ENCODE measurements at places on chromosomes 2 and 18.
A peak's percentile ranks its signal among the peaks of the same experiment; 100 is the strongest.

DNA sequence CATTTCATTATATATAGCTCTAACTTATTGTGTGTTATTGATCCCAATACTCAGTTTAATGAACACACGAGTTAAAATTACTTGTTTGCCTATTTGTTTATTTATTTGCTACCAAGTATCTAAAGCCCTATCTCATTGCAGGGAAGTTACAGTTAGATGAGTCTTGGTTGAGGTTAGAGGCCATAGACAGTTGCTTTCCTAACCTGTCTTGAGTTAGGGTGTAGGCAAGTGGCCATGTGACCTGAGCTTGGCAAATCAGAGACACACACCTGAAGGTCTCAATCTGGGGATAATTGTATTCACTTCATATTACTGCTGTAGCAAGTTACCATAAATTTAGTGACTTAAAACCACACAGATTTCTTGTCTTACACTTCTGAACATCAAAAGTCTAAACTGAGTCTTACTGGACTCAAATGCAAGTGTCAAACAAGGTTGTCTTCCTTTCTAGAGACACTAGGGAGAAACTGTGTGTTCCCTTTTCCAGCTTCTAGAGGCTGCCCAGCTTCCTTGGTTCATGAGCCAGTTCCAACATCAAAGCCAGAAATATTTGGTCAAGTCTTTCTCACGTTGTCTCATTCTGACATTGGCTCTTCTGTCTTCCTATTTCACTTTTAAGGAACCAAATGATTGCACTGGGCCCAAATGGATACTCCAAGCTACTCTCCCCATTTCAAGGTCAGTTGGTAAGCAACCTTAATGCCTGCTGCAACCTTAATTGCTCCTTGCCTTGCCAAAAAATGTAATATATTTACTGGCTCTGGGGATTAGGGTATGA lies 39.7 kb downstream of the COL3A1 start:
- DNase-seq, result no peak

GRCh38 chr18:75204269-75204731 lies 4.6 kb downstream of the PTGR3 start:
- no peak for DNase-seq

- DNase-seq, result no peak
Observed at GRCh38 chr2:239372835-239373234, 28.0 kb downstream of the HDAC4 start.

DNA sequence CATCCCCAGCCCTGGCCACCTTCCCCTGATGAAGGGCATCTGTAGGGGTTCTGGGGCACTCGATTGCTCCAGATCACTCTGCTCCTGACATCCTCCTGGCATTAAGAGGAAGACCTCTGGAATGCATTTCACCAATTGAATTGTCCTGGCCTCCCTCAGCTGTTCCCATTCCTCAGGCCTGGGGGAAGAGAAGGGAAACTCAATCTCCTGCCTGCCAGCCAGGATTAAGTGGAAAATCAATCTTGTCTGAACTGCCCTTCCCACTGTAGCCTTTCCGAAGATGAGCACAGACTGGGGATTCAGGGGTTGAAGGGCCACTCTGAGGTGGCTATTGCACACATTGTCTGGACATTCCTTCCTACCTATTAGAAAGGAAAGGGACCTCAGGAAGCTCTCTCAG lies 99.8 kb downstream of the ALK start:
- no peak for DNase-seq

DNA sequence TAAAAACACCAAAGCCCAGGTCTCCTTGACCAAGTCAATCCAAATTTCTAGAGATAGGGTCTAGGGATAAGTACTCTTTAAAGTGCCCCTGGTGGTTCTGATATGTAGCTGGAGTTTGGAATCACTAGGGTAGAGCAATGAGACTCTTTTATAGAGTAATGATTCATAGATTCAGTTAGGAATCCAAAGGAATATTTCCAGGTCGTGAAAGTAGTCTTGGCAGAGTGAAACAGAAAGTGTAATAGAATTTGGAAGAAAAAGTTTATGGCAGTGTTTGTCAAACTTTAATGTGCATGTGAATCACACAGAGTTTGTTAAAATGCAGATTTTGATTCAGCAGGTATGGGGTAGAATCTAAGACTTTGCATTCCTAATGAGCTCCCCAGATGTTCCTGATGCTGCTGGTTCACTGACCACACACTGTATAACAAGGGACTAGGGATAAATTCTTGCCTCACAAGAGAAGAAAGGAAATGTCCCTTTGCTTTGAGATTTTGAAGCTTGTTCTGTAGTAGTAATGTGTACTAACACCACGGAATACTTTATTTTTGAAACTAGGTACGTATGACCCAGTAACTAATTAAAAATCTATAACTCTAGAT lies 1.8 kb downstream of the UPP2 start:
- no peak for DNase-seq

DNA sequence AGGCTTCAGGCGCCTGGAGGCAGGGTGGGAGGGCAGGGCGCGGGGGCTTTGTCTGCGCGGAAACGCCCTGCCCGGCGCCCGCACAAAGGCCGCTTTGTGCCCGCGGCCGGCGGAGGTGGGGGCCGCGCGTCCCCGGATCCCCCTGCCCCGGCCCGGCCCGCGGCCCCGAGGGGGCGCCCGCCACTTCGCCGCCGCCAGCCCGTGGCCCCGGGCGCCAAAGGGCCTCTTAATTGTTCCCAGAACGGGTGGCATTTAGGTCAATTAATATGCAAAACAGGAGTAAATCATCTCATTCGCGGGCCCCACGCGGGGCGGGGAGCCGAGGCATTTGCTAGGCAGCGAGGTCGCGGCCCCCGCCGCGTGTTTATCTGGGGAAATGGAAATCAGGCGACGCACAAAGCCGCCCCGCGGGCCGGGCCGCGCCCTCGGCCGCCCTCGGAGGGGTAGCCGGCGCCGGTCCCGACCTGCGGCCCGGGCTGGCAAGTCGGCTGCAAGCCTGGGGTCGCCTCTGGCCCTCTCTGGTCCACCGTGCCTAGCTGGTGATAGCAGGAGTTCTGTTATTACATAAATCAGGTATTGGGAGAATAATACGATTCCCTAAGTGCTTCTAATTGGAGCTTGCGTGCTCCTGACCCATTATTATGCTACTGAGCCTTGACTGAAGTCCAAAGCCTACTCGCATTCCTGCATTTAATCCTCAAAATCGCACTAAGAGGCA lies 148.2 kb upstream of the GLI2 start:
- peak; percentile 42 for DNase-seq

GRCh38 chr2:177282181-177282641 lies 17.7 kb upstream of the NFE2L2 start:
- DNase-seq, result no peak

DNA sequence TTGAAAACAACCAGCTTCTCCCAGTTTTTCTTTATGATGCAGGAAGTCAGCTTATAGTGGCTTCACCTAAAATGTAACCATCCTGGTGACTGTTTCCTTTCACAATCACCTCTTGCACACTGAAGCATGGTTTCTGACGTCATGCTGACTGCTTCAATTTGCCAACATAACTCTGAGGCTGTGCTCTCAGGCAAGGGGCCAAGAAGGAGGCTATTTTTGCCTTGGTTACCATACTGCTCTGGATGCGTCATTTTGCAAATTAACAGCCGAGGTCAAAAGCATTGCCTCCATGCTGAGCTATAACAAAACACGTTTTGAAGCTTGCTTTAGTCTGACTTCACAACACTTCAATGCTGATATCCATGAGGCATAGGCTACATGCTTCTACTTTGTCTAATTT lies 397.8 kb downstream of the METTL4 start:
- no peak for DNase-seq

- DNase-seq, result no peak
Observed at GRCh38 chr2:7721413-7721995, 804.3 kb downstream of the RNF144A start.

GRCh38 chr2:73828389-73828817 lies 358 bp upstream of the STAMBP start:
- no peak for DNase-seq

DNA sequence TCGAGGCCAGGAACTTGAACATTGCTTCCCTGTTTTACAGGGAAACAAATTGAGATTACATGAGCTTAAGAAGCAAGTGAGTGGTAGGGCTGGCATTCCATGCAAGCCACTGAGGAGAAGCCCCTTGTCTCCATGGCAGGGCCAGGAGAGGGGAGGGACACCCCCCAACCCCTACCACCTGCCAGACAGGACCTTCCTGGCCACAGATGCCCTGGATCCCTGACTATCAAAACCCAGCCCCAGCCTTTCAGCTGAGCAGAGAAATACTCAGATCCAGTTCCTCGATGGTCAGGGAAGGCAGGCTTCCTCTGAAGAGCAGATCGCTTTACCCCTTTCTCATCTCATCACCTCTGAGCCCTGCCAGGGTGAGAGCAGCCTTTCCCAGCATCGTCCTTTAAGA lies 53.8 kb upstream of the ALPP start:
- DNase-seq, result no peak

DNA sequence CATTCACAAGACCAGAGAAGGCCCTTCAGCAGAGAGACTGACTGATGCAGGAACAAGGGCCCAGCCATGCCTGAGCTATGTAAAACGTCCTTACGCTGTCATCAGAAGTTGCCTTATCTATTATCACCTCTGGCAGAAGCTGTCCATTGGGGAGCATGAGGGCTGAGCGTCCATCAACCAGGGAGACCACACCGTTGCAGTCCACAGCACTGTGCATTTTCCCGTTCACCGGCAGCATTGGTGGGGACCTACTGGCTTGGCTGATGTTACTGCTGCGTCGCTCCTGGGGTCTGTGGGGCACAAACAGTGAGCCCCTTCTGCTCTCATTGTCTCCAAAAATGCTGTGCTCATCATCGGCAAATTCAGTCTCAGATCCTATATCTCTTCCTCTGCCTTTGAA lies 91.4 kb downstream of the SCN9A start:
- DNase-seq, result no peak

GRCh38 chr2:65800998-65801397 lies 368.6 kb upstream of the SPRED2 start:
- DNase-seq, result no peak

DNA sequence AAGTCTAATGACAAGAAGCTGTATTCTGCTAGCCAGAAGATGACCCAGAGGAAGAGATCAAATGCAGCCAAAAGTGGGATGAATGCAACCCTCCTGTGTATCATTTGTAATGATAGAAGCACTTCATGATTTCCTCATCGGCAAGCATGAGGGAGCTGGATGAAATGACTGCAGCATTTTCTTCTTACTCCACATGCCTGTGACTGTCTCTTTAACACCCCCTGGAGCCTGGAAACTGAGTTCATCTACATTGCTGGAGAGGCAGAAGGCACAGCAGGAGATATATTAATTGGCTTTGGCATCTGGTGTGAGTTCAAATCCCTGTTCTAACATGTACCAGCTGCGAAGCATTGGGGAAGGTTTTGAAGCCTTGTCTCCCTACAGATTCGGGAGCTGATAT lies 37.7 kb downstream of the ID2 start:
- DNase-seq, result no peak

DNA sequence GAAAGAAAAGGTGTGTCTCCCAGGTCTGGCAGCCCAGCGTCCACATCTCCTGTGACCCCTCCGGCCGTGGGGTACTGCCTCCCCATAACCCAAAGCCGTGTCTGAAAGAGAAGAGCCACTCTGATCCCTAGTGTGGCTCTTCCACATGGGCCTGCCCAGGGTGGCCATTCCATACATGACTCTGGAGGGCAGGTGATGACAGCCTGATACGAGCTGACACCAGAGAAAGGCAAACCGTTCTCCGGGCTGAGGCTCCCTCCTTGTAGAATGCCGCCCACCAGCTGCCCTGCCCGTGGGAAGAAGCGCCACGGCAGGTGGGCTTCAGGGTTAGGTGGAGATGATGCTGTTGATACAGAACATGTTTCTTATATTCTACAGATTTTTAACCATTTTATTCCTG lies 451.6 kb upstream of the SALL3 start:
- DNase-seq, result no peak

- DNase-seq, result no peak
Observed at GRCh38 chr2:240427729-240428128, 7.7 kb upstream of the GPC1 start.
